Activated CD4-positive, alpha-beta T cell treated with anti-CD3 and anti-CD28 coated beads, Interleukin-2, amount 50 U/mL, for 16 hours (primary cell): ENCODE measurements at places on chromosomes 3 and 15.

- DNase-seq, result no peak
Observed at GRCh38 chr3:171511450-171511849, 51.2 kb upstream of the TNIK start.

DNA sequence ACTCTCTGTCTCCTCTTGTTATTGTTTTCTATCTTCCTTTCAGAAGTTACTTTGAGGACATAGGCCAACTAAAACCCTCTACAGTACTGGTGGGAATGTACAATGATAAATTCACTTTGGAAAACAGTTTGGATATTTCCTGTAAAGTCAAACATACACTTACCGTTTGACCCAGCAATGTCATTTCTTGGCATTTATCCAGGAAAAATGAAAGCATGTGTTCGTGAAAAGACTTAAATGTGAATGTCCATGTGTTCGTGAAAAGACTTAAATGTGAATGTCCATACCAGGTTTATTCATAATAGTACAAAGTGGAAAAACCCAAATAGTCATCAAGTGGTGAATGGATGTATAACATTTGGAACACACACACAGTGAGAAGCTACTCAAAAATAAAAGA lies 361.5 kb upstream of the DPH6 start:
- DNase-seq, result no peak

DNA sequence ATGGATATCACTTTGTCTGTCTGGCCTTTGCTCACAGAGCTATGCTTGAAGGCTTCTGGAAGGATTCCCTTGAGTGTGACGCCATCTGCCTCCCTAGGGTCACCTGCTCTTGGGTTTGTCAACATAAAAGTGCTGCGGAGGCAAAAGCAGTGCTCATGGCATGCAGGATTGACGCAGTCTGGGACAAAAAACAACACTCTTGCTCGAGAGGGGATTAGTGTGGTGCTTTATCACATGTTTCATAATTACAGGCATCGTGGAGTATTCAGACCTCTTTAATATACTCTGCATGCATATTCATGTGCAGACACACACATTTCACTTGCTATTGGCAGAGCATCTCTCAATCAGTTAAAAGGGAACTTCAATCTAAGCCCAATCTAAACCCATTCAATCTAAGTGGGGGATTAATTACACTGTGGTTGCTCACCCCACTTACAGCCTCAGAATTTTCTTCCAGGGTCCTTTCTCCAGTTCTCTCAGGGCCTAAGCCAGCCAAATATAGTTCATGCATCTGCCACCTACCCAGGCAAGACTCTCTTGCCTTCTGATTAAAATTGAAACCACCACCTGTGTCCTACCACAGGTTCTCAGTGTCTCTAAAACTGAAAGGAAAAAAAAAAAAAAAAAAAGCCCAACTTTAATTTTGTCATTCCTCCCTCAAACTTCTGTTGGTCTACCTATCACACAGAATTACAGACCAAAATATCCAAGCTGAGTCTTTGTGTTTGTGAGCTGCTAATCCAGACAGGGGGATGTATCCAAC lies 75.6 kb downstream of the BFSP2 start:
- peak; percentile 78 for DNase-seq

DNA sequence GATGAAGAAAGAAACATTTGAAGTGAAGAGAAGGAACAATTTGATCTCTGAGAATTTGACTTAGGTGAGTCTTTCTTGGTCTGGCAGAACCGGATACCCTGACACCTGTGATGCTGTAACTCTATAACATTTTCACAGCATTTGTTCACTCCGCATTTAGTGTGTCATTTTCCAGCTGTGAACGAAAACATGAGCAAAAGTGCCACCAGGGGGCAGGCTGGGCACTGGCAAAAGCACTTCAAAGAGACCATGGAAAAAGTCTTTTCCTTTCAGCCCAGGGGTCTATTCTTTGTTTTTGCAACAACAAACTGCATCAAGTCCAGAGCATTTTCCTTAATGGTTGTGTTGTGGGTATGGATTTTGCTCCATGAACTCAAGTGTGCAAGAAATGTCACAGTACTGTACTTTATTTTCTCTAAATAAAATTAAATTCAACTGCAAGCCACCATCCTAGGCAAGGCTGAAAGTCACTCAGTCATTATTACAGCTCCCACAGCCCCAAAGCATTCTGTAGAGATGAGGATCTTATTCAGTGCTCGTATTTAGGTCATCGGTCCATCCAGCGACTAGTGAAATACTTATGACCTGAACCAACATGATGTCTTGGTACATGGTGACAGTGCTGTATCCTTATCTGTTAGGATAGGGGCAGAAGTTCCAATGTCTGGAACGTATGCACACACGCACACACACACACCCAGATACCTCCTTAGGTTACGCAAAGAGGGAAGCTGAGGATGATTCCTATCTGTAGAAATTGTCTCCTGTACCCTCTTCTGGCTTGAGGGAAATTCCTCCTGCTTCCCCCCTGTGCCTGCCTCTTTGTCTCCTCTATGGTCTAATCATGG lies 125.5 kb downstream of the GADL1 start:
- DNase-seq, result peak; percentile 60

- no peak for DNase-seq
Observed at GRCh38 chr15:37837276-37837675, 97.2 kb upstream of the TMCO5A start.

- DNase-seq, result no peak
Observed at GRCh38 chr15:95624616-95625361, 705.7 kb upstream of the NR2F2 start.

GRCh38 chr3:18556503-18557135 lies 131.5 kb upstream of the SATB1 start:
- DNase-seq, result peak; percentile 97

- no peak for DNase-seq
Observed at GRCh38 chr3:11651477-11651876, 7.8 kb upstream of the VGLL4 start.

- no peak for DNase-seq
Observed at GRCh38 chr15:97977734-97978133, 17.2 kb downstream of the ARRDC4 start.

DNA sequence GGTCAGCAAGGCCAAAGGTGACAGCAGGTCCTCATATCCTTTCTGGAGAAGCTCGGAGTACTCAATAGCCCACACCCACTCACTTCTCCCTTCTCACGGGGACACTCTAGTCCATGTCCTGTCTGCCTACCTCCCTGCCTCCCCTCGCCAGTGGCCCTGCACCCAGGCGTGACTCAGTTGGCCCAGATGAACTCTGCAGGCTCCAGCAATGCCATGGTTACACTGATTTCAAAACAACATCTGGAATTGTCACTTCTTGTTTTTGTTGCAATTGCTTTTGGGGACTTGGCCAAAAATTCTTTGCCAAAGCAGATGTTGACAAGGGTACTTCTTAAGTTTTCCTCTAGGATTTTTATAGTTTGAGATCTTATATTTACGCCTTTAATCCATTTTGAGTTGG lies 13.0 kb downstream of the IL16 start:
- no peak for DNase-seq

- no peak for DNase-seq
Observed at GRCh38 chr3:39282057-39282456, 2.2 kb upstream of the CX3CR1 start.

- DNase-seq, result no peak
Observed at GRCh38 chr3:177916461-177916860, 619.8 kb upstream of the KCNMB2 start.

- no peak for DNase-seq
Observed at GRCh38 chr3:142943870-142944269, 19.6 kb downstream of the PAQR9 start.

DNA sequence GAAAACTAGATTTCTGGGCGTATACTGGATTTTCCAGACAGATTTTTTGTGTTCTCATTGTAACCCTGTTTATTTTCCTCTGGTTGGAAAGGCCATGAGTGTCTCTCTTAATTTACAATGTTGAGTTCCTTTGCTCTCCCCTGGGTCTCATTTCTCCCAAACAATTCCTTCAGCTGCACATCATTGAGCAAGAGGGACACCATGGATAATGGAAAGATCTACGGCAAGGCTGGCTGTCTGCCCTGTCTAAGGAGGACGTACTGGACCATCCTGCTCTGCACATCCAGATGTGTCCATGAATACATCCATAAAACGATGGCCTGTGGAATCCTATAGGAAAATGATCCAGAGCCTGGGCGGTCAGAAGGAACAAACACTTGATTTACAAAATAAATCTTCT lies 258.1 kb upstream of the MCTP2 start:
- no peak for DNase-seq

GRCh38 chr3:187288131-187288854 lies 3.2 kb downstream of the MASP1 start:
- no peak for DNase-seq

- DNase-seq, result no peak
Observed at GRCh38 chr3:3578718-3579117, 220.5 kb upstream of the LRRN1 start.

GRCh38 chr3:159911664-159912037 lies 77.0 kb upstream of the IL12A start:
- DNase-seq, result no peak

GRCh38 chr15:29379647-29380046 lies 110.0 kb upstream of the NSMCE3 start:
- no peak for DNase-seq

- DNase-seq, result no peak
Observed at GRCh38 chr3:169841171-169841570, 28.5 kb upstream of the LRRC34 start.

DNA sequence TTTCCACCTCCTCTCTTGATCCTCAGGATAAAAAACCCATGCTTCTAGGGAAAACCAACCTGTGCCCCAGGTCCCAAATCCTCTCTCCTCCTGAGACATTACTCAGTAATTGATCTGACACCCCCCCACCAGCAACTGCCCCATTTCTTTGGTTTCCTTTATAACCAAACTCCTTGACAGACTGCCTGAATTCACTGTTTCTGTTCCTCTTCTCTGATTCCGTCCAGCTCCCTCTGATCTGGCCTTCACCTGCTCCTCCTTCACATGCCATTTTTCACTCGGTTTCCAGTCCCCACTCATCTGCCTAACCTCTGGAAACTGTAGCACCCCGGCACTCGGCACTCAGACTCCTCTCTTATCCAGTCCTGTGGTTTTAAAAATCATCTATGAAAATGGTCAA lies 2.1 kb downstream of the CCDC51 start:
- DNase-seq, result no peak

GRCh38 chr3:29144807-29145206 lies 136.1 kb upstream of the RBMS3 start:
- no peak for DNase-seq

GRCh38 chr3:113963879-113964278 lies 16.1 kb downstream of the ZDHHC23 start:
- peak; percentile 3 for DNase-seq

GRCh38 chr3:72537448-72537847 lies 310.8 kb downstream of the SHQ1 start:
- no peak for DNase-seq

- DNase-seq, result no peak
Observed at GRCh38 chr3:184169896-184170875, 4.5 kb upstream of the AP2M1 start.

DNA sequence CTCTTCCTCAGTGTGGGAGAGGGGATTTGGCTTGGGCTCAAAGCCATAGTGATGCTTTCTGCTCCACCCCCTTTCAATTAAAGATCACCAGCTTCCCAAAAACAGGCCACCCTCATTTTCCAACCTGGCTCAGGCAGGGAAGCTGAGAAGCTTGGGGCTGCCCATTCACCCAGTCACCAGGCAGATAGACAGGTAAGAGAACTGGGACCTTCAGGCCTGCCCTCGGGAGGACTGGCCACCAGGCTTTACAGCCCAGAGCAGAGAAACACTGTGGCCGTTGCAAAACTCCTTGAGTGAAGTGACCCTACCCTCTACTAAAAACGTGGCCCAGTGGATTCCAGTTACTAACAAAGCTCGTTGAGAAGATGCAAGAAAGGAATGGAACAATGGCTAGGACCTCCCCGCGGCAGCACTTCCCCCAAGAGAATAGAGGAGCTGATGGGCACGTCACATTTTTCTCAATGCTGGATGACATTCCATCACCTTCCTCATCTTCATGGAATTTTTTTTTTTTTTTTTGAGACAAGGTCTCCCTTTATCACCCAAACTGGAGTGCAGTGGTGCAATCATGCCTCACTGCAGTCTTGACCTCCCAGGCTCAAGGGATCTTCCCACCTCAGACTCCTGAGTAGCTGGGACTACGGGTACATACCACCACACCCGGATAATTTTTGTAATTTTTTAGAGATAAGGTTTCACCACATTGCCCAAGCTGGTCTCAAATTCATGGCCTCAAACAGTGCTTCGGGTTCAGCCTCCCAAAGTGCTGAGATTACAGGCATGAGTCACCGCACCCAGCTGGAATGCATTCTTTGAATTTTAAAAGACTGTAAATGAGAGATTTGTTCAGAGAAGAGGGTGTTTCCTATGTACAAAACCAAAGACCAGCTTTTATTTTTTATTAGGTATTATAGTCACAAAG lies 37.9 kb downstream of the LIPC start:
- DNase-seq, result no peak

- DNase-seq, result no peak
Observed at GRCh38 chr15:81940467-81941451, 105.1 kb downstream of the MEX3B start.

- DNase-seq, result no peak
Observed at GRCh38 chr3:56302417-56302816, 165.8 kb downstream of the ERC2 start.
